ENCODE measurements at places on chromosomes 12 and 14.

- no peak for DNase-seq
Observed at GRCh38 chr12:6041891-6042290, 82.6 kb downstream of the VWF start.

- DNase-seq = no peak
Observed at GRCh38 chr12:124311292-124312109, 16.6 kb downstream of the RFLNA start.

DNA sequence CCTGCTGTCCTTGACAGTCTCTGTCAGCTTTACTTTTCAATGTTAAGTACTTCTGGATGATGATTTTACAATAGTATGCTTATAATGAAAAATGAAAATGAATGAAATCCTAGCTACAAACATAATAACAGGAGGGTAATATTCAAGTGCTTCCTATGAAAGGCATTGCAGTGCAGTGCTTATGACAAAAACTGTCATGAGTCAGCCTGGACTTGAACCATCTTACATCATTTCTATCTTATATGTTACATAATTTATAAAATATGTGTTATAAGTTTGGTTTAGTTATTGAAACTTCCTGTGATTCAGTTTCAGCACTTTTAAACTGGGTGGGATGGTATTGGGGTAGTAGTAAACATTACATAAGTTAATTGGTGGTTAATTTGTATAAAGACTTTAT lies 451.7 kb downstream of the TMEM117 start:
- DNase-seq = no peak

DNA sequence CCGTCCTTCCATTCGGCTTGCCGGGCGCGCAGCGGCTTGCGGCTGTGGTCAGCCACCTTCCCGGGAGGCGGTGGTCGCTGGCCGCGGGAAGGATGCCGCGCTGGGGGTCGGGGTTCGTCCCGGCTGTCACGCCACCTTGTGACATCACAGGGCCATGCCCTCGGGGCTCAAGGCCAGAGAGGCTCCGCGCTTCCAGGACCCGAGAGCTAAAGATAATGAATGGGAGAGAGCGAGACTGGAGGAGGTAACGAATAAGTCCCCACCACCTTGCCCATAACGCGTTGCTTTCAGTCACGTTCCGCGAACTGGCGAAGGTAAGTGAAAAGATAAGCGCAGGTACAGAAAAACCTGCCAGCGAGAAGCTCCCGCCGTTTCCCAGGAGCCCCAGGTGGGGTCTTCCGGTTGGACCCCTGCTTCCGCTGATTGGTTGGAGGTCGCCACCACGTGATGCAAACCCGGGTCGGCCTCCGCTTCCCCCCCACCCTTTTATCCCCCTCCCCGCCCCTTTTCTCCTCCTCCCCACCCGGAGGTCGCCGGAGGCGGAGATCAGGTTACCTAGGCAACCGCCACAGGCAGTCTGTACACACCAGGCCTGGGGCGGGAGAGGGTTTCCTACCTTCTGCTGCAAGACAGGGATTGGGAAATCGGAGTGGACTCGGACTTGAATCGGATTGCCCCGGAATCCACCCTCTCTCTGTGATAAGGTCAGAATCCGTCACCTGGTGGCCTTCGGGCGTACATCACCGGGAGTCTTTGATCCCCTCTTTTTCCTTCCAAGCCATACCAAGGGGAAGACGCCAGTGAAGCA lies at the start of gene LRRC9:
LRRC9 (plus strand) TSS at position 575 of the 808 bp plus-strand sequence.
- DNase-seq = peak; percentile 70

GRCh38 chr14:73662487-73662943 lies 17.7 kb downstream of the DNAL1 start:
- no peak for DNase-seq

GRCh38 chr12:122081697-122082221 lies 3.2 kb downstream of the MLXIP start:
- no peak for DNase-seq

- DNase-seq = no peak
Observed at GRCh38 chr14:74963178-74963704, 7.8 kb upstream of the PGF start.
